ENCODE measurements at places on chromosomes 16 and 17.

DNA sequence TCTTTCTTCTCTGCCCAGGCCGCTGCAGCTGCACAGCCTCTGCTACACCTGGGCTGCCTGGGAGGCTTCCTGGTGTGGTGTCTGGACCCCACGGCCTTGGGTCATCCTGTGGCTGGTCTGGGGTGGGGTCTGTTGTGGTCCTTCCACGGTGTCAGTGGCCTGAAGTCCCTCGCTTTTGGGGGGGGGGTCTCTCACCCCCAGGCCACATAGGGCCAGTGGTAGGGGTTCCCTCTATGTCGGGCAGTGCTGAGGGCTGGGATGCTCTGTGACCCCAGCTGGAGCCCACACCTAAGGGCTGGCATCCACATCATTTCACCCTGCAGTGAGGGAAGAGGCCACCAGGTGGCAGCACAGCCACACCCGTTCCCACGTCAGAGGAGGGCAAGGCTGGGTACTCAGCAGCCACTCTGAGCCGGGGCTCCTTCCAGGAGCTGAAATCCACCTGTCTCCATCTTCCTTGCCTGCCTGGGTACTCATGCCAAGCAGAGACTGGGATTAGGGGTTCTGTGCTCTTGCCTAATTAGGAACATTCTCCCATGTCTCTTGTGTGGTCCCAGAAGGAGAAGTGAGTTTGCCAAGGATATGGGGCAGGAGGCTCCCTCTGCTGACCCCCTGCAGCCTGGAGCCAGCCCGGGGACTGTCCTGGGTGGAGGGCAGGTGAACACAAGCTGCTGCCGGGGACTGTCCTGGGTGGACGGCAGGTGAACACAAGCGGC, 13.0 kb downstream of the ENGASE start:
- no peak for DNase-seq

DNA sequence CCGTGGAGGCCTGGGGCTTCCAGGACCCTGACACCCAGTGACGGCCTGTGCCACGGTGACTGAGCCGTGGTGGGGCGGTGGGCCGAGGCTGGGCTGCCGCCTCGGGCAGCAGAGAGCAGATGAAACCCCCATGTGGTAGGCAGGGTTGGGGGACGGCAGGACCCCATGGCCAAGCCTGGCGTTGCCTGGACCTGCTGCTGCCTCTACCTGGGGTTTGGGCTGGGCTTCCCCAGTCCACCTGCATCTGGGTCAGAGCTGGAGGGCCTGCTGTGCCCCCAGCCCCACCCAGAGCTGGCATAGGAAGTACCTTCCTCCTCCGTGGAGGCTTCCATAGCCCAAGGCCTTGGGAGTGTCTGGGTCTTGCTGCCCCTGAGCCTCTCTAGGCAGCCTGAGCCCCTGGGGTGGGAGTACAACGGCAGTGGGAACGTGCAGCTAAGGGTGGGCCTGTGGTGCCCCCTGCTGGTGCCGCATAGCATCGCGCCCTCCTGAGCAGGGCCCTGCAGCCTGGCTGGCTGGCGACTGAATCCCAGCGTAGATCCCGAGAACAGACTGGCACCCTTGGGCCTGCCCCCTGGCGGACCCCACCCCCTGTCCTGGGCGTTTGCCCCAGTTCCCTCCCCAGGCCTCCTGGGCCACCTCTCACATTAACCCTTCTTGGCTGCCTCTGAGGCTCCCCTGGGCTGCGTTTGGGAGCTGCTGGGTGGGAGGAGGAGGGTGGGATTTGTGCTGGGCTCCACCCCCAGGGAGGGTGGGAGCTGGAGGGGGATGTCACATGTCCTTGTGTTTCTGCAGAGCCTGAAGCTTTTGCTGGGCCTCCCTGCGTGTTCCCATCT, 12.6 kb upstream of the ATP6V0C start:
- peak; percentile 61 for DNase-seq

GRCh38 chr17:17406225-17406624, 70.6 kb upstream of the MED9 start:
- DNase-seq, result no peak

DNA sequence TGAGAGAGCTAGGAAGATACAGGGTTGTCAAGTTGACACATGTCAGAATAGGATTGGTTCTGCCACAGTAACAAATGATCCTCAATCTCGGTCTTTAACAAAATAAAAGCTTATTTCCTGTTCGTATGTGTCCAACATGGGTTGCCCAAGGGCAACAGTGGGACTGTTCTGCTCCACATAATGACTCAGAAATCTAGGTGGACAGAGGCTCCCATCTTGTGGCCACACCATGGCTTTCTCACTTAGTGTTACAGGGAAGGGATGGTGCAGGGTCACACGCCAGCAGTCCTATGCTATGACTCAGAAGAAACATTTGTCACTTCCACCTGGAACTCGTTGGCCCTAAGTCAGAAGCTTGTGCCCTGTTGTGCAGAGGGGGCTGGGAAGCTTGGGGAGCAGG, 364.9 kb downstream of the SNX29 start:
- DNase-seq, result no peak

DNA sequence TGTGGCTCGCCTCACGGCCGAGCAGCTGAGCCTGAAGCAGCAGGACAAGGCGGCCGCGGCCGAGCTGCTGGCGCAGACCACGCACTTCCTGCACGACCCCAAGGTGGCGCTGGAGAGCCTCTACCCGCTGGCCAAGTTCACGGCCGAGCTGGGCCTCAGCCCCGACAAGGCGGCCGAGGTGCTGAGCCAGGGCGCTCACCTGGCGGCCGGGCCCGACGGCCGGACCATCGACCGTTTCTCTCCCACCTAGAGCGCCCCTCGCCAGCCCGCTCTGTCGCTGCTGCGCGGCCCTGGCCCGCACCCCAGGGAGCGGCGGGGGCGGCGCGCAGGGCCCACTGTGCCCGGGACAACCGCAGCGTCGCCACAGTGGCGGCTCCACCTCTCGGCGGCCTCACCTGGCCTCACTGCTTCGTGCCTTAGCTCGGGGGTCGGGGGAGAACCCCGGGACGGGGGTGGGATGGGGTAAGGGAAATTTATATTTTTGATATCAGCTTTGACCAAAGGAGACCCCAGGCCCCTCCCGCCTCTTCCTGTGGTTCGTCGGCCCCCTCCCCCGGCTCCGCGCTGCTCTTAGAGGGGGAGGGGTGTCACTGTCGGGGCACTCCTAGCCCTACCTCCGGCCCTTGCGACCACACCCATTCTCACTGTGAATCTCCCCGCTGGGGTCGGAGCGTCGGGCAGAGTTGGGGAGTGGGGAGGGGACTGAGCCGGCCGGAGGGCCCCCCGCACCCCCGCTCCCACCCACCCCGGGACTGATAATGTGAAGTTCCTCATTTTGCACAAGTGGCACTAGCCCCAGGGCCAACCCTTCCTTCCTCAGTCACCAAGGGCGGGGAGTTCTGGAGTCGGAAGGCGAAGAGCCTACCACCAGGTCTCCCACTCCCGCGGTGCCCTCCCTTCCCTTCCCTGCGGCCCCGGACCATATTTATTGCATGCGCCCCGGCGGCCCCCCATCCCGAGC, 4.0 kb downstream of the HIC1 start:
- no peak for DNase-seq

DNA sequence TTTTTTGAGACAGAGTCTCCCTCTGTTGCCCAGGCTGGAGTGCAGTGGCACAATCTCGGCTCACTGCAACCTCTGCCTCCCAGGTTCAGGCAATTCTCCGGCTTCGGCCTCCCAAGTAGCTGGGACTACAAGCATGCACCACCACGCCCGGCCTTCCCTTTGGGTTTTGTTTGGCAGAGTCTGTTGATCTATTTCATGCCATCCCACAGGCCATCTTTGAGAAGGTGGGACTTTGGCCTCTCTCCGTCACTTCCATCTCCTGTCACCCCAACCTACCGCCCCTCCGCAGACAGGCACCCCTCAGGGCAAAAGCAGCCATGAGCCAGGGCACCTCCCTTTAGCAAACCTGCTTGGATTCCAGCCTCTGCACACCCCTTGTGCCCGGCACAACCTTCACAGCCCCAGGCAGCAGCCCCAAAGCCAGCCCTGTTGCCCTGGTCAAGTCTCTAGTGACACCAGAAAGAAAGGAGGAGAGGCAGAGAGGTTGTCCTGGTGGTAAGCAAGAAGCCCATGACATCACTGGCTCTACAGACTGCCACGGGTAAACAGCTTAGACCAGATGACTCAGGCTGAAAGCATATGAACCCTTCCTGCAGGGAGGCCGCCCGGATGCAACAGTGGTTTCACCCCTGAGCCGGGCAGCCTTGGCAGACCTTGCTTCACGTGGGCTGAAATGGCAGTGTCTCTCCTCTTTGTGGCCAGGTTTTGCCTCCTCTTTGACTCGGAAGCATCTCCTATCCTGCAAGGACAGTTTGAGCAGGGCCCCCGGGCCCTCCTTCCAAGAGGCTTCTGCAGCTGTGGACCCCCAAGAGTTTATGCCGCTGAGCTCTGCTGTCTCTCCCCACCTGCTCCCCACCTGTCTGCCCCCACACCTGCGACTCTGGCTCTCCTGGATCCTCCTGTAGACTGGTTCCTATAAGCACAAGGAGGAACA, 8.1 kb upstream of the TIMP2 start:
- DNase-seq, result peak; percentile 79

- no peak for DNase-seq
These were observed 1.7 kb downstream of the RBFOX3 start for GRCh38 chr17:79609049-79609589.

GRCh38 chr16:48459167-48459566, 74.0 kb upstream of the SIAH1 start:
- DNase-seq, result no peak

DNA sequence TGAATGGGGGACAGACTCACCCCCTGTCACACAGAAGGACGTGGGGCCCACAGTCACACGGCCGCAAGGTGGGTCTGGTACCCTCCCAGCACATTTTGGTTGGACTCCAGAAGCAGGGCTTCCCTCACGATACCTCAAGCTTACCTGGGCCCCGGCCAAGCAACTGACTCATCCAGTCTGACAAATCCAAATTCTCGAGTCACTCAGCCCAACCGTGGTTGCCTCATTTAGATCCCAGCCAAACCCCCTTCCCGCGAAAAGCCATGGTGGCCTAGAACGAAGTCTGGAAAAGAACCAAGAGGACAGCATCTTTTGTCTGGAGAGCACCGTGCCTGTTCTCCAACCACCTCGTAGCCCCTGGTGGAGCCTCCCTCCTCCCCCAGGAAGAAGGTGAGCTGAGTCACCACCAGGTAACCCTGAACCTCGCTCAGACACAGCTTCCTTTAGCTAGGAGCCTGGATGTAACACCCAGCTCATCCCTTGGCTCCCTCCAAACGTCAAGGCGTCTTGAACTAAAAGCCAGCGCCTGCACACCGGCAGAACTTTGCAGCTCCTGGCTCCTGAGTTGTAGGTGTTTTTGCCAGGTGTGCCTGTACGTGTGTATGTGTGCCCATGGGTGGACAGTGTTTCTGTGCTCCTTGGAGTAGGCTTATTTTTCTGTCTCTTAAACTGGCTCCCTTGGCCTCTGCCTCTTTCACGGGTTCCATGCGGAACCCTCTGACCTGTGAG, 78.9 kb downstream of the CMIP start:
- DNase-seq, result no peak

DNA sequence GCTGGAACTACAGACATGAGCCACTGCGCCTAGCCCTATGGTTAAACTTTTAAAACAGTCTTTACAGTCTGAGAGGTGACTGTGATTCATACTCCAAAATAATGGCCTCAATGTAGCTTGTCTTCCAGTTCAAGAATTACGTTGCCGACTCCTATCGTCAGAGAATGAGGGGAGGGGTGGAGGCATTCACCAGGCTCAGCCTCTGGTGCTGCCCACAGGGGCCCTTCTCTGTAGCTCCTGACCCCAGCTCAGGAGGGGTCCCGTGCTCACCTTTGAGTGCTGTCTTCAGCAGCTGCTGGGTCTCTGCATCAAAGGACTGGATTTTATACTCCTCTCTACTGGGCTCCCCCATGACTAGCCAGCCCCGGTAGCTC, 1.2 kb downstream of the MIF4GD start:
- DNase-seq, result no peak

GRCh38 chr17:45784741-45785479, 790 bp downstream of the CRHR1 start:
- DNase-seq, result no peak

- no peak for DNase-seq
These were observed 197.1 kb downstream of the KCNJ2 start for GRCh38 chr17:70366386-70366785.

DNA sequence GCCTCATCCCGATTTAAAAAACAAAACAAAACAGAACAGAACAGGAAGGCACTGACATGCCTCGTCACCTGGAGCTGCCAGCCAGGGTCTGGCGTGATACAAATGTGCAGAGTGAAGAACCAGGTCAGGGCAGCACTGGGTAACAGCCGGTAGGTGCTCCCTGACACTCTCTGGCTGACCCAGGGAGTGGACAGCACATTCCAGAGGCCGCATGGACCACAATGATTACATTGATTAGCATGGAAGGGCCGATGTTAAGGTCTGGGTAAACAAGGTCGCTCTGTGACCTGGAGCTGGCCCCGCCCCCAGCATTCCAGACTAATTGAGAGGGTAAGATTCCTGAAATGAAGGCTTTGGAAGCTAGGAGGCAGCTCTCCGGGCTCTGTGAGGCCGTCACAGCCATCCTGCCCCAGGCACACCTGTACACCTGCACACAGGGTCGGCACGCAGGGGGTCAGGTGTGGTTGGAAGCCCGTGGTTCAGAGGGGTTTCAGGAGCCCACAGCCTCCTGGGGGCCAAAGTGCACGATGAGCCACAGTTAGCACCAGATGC, 21.4 kb downstream of the PIEZO1 start:
- no peak for DNase-seq

GRCh38 chr16:72171236-72171635, 719 bp downstream of the PMFBP1 start:
- no peak for DNase-seq

DNA sequence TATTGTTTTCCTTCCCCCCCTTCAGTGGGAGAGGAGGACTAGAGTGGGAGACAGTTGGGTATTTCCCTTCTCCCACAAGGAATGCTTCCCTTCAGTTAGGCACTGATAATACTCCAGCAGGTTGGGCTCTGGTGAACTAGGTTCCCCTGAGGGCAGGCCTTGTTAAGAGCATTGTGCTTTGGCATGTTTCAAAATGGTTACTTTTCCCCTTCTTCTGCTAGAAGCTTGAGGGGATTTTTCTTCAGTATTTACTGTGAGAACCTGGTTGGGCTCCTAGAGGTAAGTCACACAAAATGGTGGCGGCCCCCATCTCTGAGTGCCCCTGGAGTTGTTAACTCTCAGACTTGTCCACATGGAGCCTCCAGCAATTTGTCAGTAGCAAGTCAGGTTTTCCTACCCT, 156.2 kb downstream of the CYB561 start:
- no peak for DNase-seq

DNA sequence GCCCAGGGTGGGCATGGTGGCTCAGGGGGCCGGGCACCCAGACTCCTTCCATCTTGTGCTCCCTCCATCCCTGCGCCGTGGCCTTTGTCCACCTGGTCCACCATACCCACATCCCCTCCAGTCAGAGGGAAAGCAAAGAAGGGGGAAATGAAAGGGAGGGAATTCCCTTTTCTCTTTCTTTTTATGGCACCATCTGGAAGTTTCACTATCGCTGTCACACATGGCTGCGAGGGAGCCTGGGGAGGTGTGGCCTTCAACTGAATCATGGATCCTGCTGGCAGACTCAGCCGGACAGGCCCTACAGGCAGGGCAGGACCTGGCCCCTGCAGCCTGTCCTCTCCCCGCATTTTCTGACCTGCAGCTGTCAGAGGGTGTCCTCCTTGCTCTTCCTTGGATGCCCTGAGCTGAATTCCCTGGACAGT, 6.2 kb downstream of the SLC12A3 start:
- DNase-seq, result no peak
